Subcutaneous preadipocyte (primary cell): ENCODE measurements at places on chromosomes 2 and 18. TPM values are rescaled to one million over a fixed set of nuclear protein-coding genes. Genes with fewer than 3 reads are reported as not detected.

TNFAIP6 gene
- 22.3 and 23.5 TPM in 2 replicates for total RNA-seq

CIAO1 gene
- 112 TPM in 2 replicates for total RNA-seq

C2orf72 gene
- total RNA-seq = 0.20 and 0.37 TPM in 2 replicates

MTERF4 gene
- total RNA-seq = 12.1 and 18.0 TPM in 2 replicates

CD207 gene
- total RNA-seq = not detected in 2 replicates

ABCB11 gene
- not detected in 2 replicates for total RNA-seq

C2orf80 gene
- not detected in 2 replicates for total RNA-seq

HOXD3 gene
- total RNA-seq = 2.2 TPM in 2 replicates

GPR75 gene
- 1.8 and 4.1 TPM in 2 replicates for total RNA-seq

POTEJ gene
- not detected in 2 replicates for total RNA-seq

AQP12A gene
- total RNA-seq = not detected in 2 replicates

GKN2 gene
- not detected in 2 replicates for total RNA-seq

CABYR gene
- 3.5 and 4.8 TPM in 2 replicates for total RNA-seq

CCDC74A gene
- 5.9 and 6.6 TPM in 2 replicates for total RNA-seq

PGAP1 gene
- 5.9 and 6.3 TPM in 2 replicates for total RNA-seq

TMEM163 gene
- not detected in 2 replicates for total RNA-seq

KLHL41 gene
- 0.20 and 0.37 TPM in 2 replicates for total RNA-seq

AQP12B gene
- not detected in 2 replicates for total RNA-seq
